ENCODE measurements at places on chromosomes 3 and 15.

DNA sequence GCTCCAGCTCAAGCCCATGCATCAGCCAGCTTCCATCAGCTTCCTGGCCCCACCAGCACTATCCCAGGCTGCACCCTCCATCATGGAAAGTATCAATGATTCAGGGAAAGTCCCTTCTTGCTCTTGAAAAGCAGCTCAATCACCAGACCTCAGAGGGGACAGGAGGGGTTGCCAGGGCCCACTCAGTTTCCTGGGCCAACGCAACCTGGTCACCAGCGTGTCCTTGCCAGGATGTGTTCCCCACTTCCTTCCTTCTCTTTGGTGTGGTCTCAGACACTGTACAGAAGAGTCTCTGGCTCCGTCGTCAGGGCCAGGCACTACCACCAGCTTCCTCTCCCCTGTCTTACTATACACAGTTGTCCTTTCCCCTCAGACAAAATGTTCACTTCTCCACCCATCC lies 3.0 kb downstream of the HDC start:
- DNase-seq: no peak

DNA sequence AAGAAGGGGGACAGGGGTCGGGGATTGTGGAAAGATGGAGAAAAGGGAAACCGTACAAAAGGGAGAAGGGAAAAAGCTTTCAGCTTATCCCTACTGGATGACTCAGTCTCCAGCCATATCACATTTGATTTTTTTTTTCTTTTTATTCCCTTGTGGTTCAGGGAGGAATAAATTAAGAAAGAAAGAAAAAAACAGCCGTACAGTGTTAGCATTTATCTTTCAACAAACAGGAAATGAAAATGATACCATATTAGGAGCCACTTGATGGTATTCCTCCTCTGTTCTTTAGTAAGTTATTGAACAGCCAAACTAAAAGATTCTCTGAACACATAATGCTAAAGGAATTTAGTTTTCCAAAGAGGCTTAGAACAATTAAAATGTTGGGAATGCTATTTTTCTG lies 594.4 kb downstream of the FOXP1 start:
- no peak for DNase-seq

DNA sequence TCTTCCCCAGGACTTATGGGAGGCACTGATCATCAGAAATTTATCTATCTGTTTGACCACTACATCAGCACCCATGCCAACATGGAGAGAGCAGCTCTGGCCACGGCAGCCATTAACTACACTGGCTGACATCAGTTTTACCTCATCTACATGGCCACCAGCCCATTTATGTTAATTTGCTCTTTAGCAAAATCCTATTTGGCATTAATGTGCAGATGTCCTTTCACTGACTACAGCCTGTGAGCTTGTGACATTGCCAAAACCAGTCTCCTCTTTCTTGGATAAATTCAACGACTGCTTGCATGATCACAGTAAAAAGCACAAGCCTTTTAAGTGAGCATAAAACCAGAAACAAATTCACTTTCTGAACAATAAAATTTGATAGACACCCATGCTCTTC lies 47.5 kb downstream of the NR1I2 start:
- no peak for DNase-seq

GRCh38 chr3:132253262-132253878 lies 63.8 kb upstream of the ACP3 start:
- no peak for DNase-seq

DNA sequence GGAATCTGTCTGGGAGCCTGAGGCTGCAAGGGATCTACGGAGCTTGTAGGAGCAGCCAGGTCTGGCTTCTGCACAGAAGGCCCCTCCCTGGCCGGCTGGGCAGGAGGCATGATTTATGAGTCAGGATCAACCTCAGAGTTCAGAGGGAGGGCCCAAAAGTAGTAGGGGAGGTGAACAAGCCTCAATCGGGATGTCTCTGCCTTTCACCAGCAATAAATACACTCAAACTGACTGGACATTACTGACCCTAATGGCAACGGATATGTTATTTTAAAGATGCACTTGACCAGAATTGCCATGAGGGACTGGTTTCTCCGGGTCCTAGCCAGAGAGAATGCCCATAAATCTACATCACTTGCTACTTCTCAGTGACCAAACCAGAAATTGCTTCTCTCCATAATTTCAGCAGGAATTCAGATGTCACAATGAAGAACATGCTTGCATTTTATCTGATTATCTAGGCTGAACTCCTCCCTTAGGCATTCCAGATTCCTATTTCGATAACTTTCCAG lies 109.6 kb upstream of the LMOD3 start:
- no peak for DNase-seq

DNA sequence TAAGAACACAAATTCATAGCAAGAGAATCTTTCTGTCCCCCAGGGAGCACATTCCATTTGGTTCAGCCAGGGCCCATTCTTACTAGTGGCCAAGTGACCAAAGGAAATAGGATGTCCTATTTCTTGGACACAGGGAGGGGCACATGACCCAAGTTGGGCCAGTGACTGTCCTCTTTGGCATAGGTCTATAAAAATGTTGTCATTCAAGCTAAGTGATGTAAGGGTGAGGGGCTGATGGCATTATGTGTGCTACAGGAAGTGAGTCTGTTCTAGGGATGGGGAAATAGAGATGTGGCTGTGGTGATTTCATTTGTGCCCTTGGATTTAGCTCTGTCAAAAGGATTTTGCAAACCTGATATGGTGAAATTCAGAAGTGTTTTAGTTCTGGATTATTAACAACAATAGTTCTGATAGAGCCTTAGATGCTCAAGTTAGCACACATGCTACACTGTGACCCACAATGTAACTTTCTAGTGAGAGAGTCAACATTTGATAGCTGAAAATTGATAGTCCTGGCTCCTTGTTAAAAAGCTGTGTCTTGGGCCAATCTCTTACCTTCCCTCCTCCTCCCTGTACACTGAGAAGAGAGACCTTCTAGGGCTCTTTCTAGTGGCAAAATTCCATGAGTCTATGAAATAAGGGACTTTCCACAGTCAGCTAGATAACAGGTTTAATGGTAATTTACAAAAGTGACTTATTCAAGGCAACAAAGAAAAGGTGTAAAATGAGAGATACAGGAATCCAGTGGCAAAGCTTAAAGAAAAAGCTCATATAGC lies 117.2 kb downstream of the THRB start:
- DNase-seq: no peak

GRCh38 chr15:88630141-88630721 lies 8.6 kb upstream of the ISG20 start:
- no peak for DNase-seq

DNA sequence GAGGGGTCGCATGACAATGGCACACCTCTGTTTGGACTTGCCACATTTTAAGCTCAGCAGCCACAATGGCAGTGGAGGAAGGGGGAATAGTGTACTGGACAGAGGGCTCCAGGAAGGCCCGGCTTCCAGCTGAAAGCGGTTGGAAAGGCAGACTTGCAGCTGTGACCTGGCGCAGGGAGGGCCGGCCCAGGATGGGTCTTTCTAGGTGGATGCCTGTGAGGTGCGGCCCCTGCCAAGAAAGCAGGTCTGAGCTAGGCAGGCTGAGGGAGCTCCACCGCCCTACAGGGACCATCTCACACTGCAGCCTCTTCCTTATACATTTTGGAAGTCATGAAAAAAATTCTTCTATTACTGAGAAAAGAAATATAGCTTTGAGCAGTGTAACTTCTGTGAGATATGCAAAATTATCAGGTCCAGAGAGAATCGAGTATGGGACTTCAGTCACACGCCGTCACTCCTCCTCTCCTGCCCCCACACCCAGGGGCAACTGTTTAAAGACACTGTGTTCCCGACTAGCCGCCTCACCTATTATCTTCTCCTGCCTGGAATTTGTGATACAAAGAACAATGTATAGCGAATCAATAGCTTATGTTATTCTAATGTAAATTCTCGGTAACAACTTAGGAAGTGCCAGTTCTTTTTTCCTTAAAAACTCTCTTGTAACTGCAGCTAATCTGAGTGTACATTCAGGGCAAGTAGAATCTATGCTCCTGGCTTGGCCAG lies 331.0 kb downstream of the OCA2 start:
- DNase-seq: no peak

DNA sequence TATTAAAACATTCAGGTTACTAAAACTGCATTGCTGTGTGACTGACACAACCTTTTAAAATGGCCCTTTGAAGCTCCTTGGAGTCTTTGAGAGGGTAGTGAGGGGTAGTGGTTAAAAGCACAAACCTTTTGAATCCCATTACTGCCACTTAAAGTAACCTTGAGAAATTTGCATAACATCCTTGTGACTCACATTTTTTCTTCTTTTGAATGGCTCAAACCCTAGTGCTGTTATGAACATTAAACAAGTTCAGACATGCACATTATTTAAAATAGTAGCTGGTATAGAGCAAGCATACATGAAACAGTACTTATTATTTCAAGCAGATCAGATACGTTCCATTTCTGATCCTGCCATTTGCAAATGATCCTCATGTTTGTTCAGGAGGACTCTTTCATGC lies 3.7 kb upstream of the CLDN1 start:
- DNase-seq: no peak

DNA sequence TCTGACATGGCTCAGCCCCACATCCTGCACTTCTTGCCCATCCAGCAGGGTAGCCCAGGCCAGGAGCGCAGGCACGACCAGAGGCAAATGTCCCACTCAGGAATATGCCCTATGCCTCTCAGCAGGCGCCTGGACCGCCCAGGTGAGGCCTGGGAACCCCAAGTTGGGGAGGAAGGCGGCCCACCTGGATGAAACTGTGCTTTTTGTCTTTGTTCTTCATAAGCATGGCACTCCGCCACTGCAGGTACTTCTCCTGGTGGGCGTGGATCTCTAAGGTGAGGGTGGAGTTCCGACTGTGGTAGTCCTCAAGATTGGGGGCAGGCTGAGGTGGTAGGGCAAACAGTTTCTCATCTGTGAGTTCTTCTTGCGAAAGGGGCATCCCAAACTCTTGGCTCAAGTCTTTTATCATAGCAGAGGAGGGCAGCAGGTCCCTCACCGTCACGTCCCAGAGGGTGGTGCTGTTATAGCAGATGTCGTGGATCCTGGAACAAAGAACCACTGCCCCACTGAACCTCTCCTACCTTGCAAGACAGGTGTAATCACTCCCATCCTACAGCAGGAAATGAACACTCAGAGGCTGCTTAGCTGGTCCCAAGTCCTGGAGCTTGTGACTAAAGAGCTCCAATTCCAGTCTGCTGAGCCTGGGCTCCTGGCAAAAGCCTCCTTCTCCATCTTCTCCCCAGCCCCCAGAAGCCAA lies 53.2 kb downstream of the ACAD9 start:
- no peak for DNase-seq

- no peak for DNase-seq
These were observed 27.2 kb downstream of the AKAP13 start for GRCh38 chr15:85407421-85408269.

Measured in 8988T (cell line).